ENCODE measurements at places on chromosomes 13 and 19. TPM values are rescaled to one million over a fixed set of nuclear protein-coding genes. Genes with fewer than 3 reads are reported as not detected.
A peak's percentile ranks its signal among the peaks of the same experiment; 100 is the strongest.

GRCh38 chr19:32671883-32672593 lies 2.9 kb downstream of the ANKRD27 start:
- DNase-seq: no peak

GRCh38 chr13:100203696-100204367 lies 114.9 kb downstream of the PCCA start:
- no peak for DNase-seq

GRCh38 chr19:13441810-13442512 lies 64.3 kb downstream of the CACNA1A start:
- DNase-seq: peak; percentile 68

DNA sequence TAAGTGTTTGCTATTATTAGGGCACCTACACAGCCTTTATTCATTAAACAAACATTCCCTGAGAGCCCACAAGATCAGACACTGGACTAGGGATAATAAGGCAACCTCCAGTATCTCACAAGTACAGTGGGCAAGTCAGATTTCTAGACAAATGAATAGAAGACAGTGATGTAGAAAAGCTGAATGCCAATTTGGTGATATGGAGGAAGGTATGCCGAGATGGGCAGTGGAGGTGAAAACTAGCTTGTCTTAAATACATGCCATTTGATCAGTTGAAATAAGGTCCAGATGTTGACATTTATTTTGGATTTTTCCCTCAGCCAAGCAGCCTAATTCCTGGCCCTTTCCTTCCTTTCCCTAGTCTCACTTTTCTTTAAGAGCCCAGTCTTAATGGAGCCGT lies 130.3 kb downstream of the RXFP2 start:
- DNase-seq: no peak

DNA sequence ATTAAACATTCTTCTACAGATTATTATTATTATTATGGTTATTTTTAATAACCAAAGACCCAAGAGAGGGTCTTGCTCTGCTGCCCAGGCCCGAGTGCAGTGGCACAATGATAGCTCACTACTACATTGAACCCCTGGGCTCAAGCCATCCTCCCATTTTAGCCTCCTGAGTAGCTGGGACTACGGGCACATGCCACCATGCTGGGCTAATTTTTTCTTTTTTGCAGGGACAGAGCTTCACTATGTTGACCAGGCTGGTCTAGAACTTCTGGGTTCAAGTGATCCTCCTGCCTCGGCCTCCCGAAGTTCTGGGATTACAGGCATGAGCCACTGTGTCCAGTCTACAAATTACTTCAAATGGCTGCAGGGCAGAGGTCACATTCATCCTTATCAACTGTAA lies 179.8 kb downstream of the KCNRG start:
- no peak for DNase-seq

GRCh38 chr13:77337159-77337558 lies 10.3 kb upstream of the MYCBP2 start:
- no peak for DNase-seq

- DNase-seq: no peak
These were observed 241.3 kb upstream of the IRS2 start for GRCh38 chr13:110027470-110028240.

DNA sequence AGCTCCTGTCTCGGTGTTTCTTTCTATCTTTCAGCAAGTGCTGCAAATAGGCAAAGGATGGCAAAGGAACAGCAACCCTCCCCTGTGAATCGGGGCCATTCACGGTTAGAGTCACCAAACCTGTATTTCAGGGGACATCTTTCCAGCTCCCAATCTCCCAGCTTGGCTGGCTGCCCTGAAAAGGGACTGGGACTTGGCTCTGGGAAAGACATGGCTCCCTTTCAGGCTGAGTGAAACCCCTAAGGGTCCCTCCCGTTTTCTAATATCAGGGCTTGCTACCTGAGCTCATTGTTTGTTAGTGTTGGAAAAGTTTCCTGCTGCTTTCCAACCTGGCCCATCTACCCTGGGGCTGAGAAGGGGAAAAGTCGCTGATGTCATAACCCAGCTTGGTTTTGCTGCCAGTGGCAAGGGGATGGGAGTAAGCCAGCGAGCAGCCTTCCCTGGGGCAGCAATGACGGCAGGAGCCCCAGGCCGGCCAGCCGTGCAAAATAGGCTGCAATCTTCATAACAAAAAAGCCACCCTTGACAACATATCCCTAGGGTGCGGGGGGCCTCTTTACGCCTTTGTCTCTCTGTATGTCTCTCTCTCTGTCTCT lies 29.9 kb downstream of the SERP2 start:
- DNase-seq: no peak

SULT2A1 gene
- total RNA-seq: 0.30 TPM
